ENCODE measurements at places on chromosomes 3 and 15. TPM values are rescaled to one million over a fixed set of nuclear protein-coding genes. Genes with fewer than 3 reads are reported as not detected.

- DNase-seq, result no peak
These were observed 113.0 kb downstream of the PDE8A start for GRCh38 chr15:85094685-85095084.

DNA sequence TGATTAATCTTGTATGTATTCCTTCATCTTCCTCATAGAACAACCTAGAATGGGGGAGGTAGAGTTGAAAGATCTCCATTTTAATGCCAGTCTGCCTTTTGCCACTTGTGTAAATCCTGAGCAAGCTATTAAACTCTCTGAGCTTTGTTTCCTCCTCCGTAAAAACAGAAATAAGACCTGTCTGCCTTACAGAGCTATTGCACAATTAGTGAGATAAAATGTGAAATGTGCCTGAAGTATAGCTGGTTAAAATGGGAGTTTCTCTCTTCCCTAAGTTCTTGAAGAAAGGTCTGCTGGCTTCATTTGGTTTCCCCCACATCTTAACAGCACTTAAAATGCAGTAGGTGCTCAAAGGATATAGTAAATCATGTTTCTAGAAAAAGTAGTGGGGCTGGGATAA lies 19.0 kb downstream of the ALDH1A2 start:
- no peak for DNase-seq

Gene FMN1
- total RNA-seq, result 4.3 TPM

DNA sequence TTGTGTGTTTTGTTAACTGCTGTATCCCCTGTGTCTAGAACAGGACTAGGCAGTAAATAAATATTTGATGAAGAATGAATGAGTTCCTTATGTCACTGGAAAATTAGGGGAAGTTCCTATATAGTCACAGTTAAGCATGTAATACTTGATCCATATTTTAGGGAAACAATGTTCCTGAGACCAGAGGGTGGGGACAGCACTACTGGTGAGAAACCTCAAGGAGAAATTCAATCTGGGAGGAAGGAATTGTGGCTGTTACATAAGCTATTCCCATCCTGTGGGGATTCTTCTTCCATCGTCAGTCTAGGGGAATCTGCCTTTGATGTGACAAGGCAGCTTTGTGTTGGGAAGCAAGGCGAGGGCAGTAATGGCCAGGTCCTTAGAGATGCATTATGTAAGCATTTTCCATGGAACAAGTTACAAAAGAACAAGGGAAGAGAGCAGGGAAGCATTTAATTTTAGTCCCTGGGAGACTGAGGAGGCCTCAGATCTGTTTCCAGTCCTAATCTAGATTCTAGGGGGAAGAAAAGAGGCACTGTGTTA lies 219.3 kb upstream of the TTC14 start:
- no peak for DNase-seq

DNA sequence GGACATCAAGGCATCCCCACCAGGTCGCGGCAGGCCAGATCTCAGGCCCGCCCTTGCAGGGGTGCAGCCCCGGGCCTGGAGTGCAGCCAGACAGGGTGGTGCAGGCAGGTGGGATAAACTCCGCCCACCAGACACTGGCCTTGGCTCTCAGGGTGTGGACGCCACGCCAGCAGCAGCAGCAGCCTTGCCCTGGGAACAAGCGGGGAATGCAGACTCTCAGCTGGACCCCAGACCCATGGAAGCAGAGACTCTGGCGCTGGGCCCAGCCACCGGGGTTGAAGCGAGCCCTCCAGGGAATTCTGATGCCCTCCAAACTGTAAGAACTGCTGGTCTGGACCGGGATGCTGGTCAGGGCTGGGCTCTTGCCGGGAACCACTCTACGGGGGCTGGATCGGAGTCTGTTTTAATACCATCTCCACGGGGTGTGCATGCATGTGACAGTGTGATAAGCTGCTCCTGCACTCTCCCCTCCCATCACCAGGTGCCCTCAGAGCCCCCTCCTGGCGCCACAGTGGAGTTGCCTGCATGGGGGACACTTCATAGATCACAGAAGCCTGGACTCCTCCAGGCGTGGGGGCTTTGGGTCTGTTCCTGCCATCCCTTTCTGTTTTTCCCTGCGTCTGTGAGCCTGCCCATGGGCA lies 142.7 kb downstream of the NSMCE3 start:
- DNase-seq, result no peak
